Neuronal stem cell (in vitro differentiated cells): ENCODE measurements at places on chromosomes 5 and 9.

- H3K36me3 ChIP-seq: no peaks in the 10 kb centered on the region
- no peak overlapping the region for H3K27ac ChIP-seq
- H3K4me1 ChIP-seq: no peaks in the 10 kb centered on the region
- DNase-seq: peak; percentile 39
- no peaks in the 10 kb centered on the region for H3K27me3 ChIP-seq
Observed at GRCh38 chr9:109574061-109574882, 76.2 kb upstream of the PTPN3 start.

GRCh38 chr9:3804103-3804502 lies 278.3 kb upstream of the RFX3 start:
- no peak overlapping the region for H3K4me3 ChIP-seq
- no peak overlapping the region for H3K27ac ChIP-seq
- no peaks in the 10 kb centered on the region for H3K4me1 ChIP-seq
- no peak for DNase-seq
- H3K36me3 ChIP-seq: no peaks in the 10 kb centered on the region

DNA sequence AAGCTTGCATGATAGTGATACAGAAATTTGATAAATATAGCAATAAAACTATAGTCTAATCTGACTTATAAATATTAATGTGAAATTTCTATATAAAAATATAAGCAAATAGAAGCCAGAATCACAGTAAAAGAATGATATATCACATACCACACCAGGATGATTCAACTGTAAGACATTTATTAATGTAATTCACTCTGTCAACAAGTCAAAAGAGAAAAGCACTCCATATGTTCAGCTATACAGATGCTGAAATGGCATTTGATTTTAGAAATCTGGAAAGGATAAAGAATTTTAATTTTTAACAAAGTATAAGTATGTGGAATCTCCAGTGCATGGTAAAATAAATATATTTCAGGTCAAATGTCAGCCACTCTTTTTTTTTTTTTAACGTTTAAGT lies 372.4 kb downstream of the KCNN2 start:
- H3K27me3 ChIP-seq: no peaks in the 10 kb centered on the region
- H3K27ac ChIP-seq: no peak overlapping the region
- H3K4me1 ChIP-seq: no peaks in the 10 kb centered on the region
- H3K4me3 ChIP-seq: no peak overlapping the region

DNA sequence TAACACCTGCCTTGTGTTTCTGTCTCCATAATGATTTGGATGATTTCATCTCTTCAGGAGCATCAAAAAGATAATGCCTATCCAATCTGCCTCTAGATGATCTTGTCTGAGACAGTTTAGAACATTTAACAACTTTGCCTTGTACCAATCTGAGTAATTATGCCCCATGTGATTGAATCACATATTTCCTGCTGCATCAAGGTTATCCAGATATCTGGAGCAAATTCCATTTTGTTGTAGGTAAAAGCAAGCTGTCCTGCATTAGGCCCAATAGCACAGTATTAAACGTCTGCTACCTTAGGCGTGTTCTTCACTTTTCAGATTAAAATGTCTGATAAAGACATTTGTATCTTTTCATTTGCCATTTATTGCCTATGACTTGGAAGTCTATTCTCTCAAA lies 54.1 kb upstream of the MARCHF11 start:
- no peaks in the 10 kb centered on the region for H3K36me3 ChIP-seq
- H3K27me3 ChIP-seq: no peaks in the 10 kb centered on the region
- H3K4me3 ChIP-seq: no peak overlapping the region

DNA sequence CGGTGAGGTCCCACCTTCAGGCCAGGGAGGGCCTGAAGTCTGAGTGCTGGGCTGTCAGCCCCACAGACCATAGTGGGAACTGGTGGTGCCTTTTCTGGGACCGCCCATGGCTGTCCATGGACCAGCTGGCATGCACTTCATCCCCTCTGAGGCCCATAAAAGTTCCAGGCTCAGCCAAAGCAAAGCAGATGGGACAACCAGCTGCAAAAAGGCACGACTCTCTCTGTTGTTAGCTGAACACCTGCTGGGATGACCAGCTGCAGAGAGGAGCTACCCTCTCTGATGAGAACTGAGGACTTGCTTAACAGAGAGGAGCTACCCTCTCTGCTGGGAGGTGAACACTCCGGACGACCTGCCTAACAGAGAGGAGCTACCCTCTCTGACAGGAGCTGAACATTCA lies 844.3 kb upstream of the DMAC1 start:
- no peaks in the 10 kb centered on the region for H3K36me3 ChIP-seq
- H3K4me1 ChIP-seq: peaks cover 1% of the 10 kb centered on the region
- H3K27me3 ChIP-seq: no peaks in the 10 kb centered on the region
- no peak for DNase-seq

DNA sequence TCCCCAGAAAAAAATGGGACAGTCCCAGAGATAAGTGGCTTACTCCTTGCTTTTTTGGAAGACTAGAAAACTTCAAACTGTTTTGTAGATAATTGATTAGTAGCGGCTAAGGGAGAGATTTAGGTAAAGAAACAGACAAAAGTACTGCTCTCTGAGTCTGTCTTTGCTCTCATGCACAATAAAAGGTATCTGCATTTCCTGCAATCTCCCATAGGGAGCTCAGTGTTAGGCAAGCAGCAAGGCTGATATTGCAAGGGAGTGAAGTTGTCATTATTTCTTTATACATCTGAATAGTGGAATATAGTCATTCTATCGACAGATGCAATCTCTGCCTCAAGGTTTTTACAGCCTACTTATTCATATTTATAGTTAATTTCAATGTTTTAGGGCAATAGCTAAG lies 54.9 kb upstream of the CAMK4 start:
- no peak overlapping the region for H3K27ac ChIP-seq
- H3K4me3 ChIP-seq: no peak overlapping the region
- H3K4me1 ChIP-seq: no peaks in the 10 kb centered on the region
- no peak for DNase-seq
- H3K27me3 ChIP-seq: no peaks in the 10 kb centered on the region

- H3K4me1 ChIP-seq: no peaks in the 10 kb centered on the region
- no peaks in the 10 kb centered on the region for H3K27me3 ChIP-seq
- H3K27ac ChIP-seq: no peak overlapping the region
- no peak for DNase-seq
- H3K36me3 ChIP-seq: no peaks in the 10 kb centered on the region
Observed at GRCh38 chr5:173196133-173196952, 38.7 kb downstream of the NKX2-5 start.

DNA sequence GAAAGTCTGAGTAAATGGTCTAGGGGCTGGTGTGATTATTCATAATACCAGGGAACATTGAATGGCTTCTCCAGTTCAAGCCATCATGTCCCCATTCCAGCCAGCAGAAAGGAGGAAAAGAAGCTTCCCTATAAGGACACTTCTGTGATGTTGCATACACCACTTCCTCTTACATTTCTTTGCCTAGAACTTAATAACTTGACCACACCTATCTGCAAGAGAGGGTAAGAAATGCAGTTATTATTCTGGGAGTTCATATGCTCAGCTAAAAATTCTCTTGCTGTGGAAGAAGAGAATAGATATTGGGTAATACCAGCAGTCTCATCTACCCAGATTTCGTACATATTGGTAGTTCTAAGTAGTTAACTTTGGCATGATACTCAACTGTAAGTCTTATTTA lies 166.1 kb downstream of the SLC28A3 start:
- no peak overlapping the region for H3K4me3 ChIP-seq
- no peaks in the 10 kb centered on the region for H3K27me3 ChIP-seq
- H3K27ac ChIP-seq: no peak overlapping the region
- H3K4me1 ChIP-seq: peaks cover 4% of the 10 kb centered on the region
- DNase-seq: no peak
- no peaks in the 10 kb centered on the region for H3K36me3 ChIP-seq

- peaks cover 4% of the 10 kb centered on the region for H3K36me3 ChIP-seq
- no peak overlapping the region for H3K4me3 ChIP-seq
- DNase-seq: no peak
- H3K4me1 ChIP-seq: no peaks in the 10 kb centered on the region
Observed at GRCh38 chr5:123605822-123606221, 93.8 kb downstream of the CSNK1G3 start.

DNA sequence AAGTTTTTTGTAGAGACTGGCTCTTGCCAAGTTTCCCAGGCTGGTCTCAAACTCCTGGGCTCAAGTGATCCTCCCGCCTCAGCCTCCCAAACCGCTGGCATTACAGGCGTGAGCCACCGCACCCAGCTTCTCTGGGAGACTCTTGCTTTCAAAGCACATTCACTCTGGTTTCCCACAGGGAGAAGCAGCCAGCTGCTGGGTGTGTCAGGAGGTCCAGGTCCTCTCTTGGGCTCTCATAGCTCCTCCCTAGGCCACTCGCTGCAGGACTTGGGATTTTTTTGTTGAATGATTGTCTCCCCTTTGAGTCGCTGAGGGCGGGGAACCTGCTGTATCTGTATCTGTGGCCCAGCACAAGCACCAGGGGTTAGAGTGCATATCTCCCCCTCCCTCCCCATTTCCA lies 68.4 kb upstream of the RAPGEF1 start:
- DNase-seq: no peak
- no peak overlapping the region for H3K27ac ChIP-seq
- no peaks in the 10 kb centered on the region for H3K27me3 ChIP-seq
- peaks cover 10% of the 10 kb centered on the region for H3K4me1 ChIP-seq
- no peaks in the 10 kb centered on the region for H3K36me3 ChIP-seq

GRCh38 chr5:1270933-1271914 lies 23.6 kb downstream of the TERT start:
- DNase-seq: no peak
- H3K36me3 ChIP-seq: peaks cover 1% of the 10 kb centered on the region
- no peaks in the 10 kb centered on the region for H3K27me3 ChIP-seq
- H3K4me3 ChIP-seq: no peak overlapping the region

DNA sequence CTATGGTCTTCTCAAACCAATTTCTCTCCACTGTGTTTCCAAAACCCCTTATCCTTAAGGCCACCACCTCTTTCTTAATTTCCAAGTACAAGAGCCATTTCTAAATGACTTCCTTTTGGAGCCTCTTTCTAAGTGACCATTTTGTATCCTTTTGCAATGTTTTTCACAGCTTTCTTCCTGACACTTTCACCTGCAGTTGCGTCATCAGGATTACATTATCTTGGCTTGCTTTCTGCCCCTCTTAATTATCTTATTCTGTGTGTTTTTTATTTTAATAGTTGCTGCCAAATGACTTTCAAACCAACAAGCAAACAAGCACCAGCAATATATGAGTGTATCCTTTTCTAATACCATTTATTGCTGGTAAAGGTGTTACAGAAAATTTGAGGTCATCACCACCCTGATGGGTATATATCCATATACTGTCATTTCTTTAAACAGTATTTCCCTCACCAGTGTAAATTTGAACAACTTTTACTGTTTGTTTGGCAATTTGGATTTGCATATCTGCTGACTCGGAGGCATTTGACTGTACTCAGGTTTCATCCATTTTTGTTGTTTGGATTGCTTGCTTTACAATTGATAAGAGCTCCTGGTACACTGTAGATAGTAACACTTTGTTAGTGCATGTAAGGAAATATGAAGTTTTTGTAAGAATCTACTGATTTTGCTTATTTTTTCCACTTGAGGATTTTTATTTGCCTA lies 5.4 kb upstream of the ANXA1 start:
- no peak overlapping the region for H3K4me3 ChIP-seq
- H3K4me1 ChIP-seq: no peaks in the 10 kb centered on the region
- no peaks in the 10 kb centered on the region for H3K36me3 ChIP-seq
- no peak for DNase-seq

GRCh38 chr5:4182144-4182543 lies 586.5 kb downstream of the IRX1 start:
- no peaks in the 10 kb centered on the region for H3K27me3 ChIP-seq
- H3K4me1 ChIP-seq: no peaks in the 10 kb centered on the region
- no peak for DNase-seq
- H3K36me3 ChIP-seq: no peaks in the 10 kb centered on the region
- no peak overlapping the region for H3K4me3 ChIP-seq
- no peak overlapping the region for H3K27ac ChIP-seq

- no peak for DNase-seq
- H3K36me3 ChIP-seq: no peaks in the 10 kb centered on the region
- H3K27me3 ChIP-seq: peaks cover 4% of the 10 kb centered on the region
- H3K4me1 ChIP-seq: no peaks in the 10 kb centered on the region
Observed at GRCh38 chr5:35762368-35762767, 94.3 kb upstream of the IL7R start.

DNA sequence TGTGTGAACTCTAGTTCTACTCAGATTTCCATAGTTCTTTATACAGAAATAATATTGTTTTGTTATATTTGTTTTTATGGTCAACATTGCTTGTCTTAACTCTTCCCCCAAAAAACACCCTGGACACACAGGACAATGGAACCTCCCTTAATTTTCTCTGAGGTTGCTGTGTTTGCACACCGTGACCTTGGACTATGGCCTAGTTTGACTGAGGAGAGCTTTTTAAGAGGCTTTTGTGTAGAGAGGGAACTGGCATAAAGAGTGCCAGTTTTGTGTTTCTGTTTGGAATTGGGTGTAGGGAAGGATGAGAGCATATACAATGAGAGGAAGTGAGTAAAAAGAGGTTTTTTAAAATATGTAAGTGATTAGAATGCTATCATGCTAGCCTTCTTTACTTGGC lies 101.1 kb upstream of the MEF2C start:
- no peaks in the 10 kb centered on the region for H3K36me3 ChIP-seq
- no peaks in the 10 kb centered on the region for H3K27me3 ChIP-seq
- DNase-seq: no peak
- no peak overlapping the region for H3K27ac ChIP-seq

GRCh38 chr9:27247756-27248155 lies 49.2 kb downstream of the EQTN start:
- H3K36me3 ChIP-seq: no peaks in the 10 kb centered on the region
- no peak overlapping the region for H3K27ac ChIP-seq
- H3K4me3 ChIP-seq: no peak overlapping the region
- no peaks in the 10 kb centered on the region for H3K27me3 ChIP-seq
- H3K4me1 ChIP-seq: no peaks in the 10 kb centered on the region

DNA sequence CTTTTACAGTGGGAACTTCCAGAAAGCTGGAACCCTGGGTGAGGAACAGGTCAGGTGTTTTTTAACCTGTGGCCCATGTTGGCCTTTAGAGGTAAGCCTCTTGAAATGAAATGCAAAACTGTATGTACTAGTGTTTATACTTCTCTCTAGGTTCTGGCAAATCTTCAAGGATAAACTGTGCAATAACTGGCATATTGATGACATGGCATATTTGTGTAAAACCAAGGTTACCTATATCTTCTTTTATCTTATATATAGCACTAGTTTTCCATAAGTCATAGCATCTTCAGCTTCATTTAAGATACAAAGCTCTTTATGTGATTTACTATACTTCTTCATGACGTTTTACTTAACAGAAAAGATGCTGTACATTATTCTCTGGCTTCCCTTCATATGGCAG lies 7.4 kb upstream of the IARS1 start:
- H3K4me3 ChIP-seq: no peak overlapping the region
- H3K27ac ChIP-seq: no peak overlapping the region
- H3K4me1 ChIP-seq: no peaks in the 10 kb centered on the region
- peaks cover 98% of the 10 kb centered on the region for H3K36me3 ChIP-seq

DNA sequence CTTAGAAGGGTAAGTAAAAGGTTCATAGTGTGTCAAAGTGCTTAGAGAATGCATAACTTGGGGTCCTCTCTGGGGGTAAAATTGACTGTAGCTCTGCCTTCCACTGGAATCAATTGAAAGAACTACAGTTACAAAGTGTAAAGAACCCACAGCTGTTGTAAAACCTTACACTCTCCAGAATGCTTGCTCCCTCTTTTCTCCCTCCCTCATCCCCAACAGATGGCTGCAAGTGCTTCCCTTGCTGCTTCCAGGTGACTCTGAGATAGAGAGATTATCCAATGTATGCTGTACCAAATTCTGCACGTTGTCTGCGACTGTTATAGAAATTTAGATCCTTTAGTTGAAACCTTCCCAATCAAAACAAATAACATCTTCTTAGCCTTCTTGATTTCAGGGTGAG lies 126.0 kb downstream of the STK32A start:
- H3K27me3 ChIP-seq: peaks cover 11% of the 10 kb centered on the region
- no peaks in the 10 kb centered on the region for H3K36me3 ChIP-seq
- no peak overlapping the region for H3K27ac ChIP-seq
- H3K4me3 ChIP-seq: no peak overlapping the region
- H3K4me1 ChIP-seq: no peaks in the 10 kb centered on the region
